Stimulated activated CD4-positive, alpha-beta T cell treated with anti-CD3 and anti-CD28 coated beads, Interleukin-2, amount 100 ng/mL, for 48 hours (primary cell): ENCODE measurements at places on chromosomes 6 and 20.

GRCh38 chr6:12359036-12359435, 68.9 kb downstream of the EDN1 start:
- no peak for DNase-seq

DNA sequence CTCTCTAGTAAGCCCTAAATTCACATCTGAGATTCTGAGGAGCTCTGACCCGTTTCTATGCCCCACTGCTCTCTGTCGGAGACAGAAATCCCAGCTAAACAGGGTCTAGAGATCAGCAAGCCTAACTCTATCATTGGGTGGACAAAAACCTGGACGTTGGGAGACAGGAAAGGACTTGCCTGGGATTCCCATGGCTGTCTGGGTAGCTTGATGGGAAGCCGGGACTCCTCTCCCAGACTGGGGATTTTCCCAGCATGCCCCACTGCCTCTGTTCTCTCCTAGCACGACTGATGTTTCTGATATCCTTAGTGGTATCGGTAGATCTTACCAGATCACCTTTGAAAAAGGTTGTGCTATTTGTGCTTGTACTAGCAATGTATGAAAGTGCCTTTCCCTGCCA, 22.9 kb downstream of the DUSP22 start:
- DNase-seq, result no peak

- no peak for DNase-seq
Measured at GRCh38 chr20:59599941-59600340, 4.4 kb upstream of the PHACTR3 start.

- DNase-seq, result no peak
Measured at GRCh38 chr6:108616973-108617372, 56.3 kb downstream of the FOXO3 start.

GRCh38 chr20:44111712-44112335, 75.2 kb downstream of the JPH2 start:
- DNase-seq, result no peak

- DNase-seq, result no peak
Measured at GRCh38 chr20:39395478-39396291, 433.5 kb downstream of the DHX35 start.

DNA sequence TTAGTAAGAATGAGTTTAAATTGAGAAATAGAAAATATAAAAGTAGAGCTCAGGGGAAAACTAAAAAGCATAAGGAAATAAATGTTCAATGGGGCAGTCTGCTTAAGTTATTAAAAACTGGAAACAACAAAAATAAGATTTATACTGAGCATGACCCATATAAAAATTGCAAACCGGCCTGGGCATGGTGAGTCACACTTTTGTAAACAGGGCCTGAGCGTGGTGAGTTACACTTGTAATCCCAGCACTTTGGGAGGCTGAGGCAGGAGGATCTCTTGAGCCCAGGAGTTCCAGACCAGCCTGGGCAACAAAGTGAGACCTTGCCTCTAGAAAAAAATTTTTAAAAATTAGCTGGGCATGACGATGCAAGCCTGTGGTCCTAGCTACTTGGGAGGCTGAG, 74.6 kb downstream of the TMEM244 start:
- no peak for DNase-seq
